T-helper 17 cell (primary cell): ENCODE measurements at places on chromosomes 7 and 10. TPM values are rescaled to one million over a fixed set of nuclear protein-coding genes. Genes with fewer than 3 reads are reported as not detected.

DNA sequence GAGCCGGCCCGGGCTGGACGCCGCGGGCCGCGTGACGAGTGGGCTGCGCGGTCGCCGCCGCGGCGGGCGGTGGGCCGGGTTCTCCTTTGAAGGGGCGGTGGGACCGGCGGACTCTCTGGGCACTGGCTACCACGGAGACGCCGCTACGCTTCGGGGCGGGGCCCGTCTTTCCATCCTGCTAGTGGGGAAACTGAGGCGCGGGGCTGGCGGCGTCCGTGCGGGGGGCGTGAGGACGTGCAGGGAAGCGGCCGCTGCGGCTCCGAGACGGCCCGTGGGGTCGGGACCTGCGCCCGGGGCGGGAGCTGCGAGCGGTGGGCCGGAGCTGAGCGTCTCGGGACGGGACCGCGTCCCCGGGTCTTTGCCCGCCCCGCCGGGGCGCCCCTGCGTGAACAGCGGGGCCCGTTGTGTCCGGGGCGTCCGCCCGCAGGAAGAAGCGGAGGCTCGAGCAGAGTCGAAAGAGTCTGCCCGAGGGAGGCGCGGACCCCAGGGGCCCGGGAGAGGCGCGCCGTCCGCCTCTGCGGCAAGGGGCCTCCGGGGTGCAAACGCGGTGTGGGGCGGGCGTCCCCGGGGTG, 548 bp upstream of the BNIP3 start:
- H3K36me3 ChIP-seq: no peaks in the 10 kb centered on the region
- peak overlapping the region; percentile 89 for H3K4me3 ChIP-seq
- H3K27ac ChIP-seq: no peak overlapping the region
- peaks cover 7% of the 10 kb centered on the region for H3K27me3 ChIP-seq

Gene KIAA1217
- 0.85 TPM for total RNA-seq

GRCh38 chr10:73859784-73860491, 14.4 kb downstream of the CAMK2G start:
- peak overlapping the region; percentile 87 for H3K27ac ChIP-seq
- no peak for DNase-seq
- H3K4me1 ChIP-seq: peaks cover 46% of the 10 kb centered on the region
- peak overlapping the region; percentile 64 for H3K4me3 ChIP-seq
- no peaks in the 10 kb centered on the region for H3K27me3 ChIP-seq

- H3K4me3 ChIP-seq: no peak overlapping the region
- no peaks in the 10 kb centered on the region for H3K27me3 ChIP-seq
- H3K36me3 ChIP-seq: no peaks in the 10 kb centered on the region
- H3K27ac ChIP-seq: no peak overlapping the region
Measured at GRCh38 chr10:113175756-113176651, 226.0 kb downstream of the TCF7L2 start.

Gene ACBD7
- not detected for total RNA-seq

Gene SNX13
- total RNA-seq: 29.2 TPM

DNA sequence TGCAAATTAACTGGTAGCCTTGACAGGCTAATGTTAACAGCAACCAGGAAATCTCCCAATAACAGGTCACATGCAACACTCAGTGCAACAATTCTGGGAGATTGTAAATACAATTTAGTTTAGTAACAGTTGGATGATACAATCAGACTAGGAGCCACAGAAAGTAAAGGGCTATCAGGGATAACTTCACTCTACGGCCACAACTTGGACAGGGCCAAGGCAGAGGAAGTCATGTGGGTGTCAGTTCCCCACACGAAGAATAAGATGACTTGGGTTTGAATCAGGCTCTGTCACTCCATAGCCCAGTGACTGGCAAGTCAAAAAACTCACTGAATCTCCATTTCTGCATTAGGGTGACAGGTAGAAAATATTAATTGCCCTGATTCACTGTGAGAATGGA, 217.3 kb upstream of the CCDC6 start:
- peaks cover 2% of the 10 kb centered on the region for H3K36me3 ChIP-seq
- H3K4me1 ChIP-seq: peaks cover 6% of the 10 kb centered on the region
- no peak for DNase-seq

- peaks cover 52% of the 10 kb centered on the region for H3K4me1 ChIP-seq
- peak overlapping the region; percentile 90 for H3K4me3 ChIP-seq
- no peak for DNase-seq
Measured at GRCh38 chr10:89001024-89001728, 10.6 kb downstream of the FAS start.

GRCh38 chr10:44926751-44927351, 15.7 kb downstream of the TMEM72 start:
- DNase-seq: no peak
- H3K27ac ChIP-seq: no peak overlapping the region
- H3K4me3 ChIP-seq: no peak overlapping the region
- H3K27me3 ChIP-seq: peaks cover 22% of the 10 kb centered on the region

- H3K27me3 ChIP-seq: no peaks in the 10 kb centered on the region
- H3K27ac ChIP-seq: peak overlapping the region; percentile 90
- H3K4me3 ChIP-seq: peak overlapping the region; percentile 61
- no peaks in the 10 kb centered on the region for H3K36me3 ChIP-seq
- peaks cover 30% of the 10 kb centered on the region for H3K4me1 ChIP-seq
Measured at GRCh38 chr7:144812379-144813283, 23.2 kb downstream of the TPK1 start.

- peaks cover 10% of the 10 kb centered on the region for H3K36me3 ChIP-seq
- H3K27ac ChIP-seq: no peak overlapping the region
- H3K4me3 ChIP-seq: no peak overlapping the region
- H3K4me1 ChIP-seq: peaks cover 5% of the 10 kb centered on the region
- H3K27me3 ChIP-seq: no peaks in the 10 kb centered on the region
Measured at GRCh38 chr7:88200789-88201188, 19.0 kb downstream of the SRI start.

DNA sequence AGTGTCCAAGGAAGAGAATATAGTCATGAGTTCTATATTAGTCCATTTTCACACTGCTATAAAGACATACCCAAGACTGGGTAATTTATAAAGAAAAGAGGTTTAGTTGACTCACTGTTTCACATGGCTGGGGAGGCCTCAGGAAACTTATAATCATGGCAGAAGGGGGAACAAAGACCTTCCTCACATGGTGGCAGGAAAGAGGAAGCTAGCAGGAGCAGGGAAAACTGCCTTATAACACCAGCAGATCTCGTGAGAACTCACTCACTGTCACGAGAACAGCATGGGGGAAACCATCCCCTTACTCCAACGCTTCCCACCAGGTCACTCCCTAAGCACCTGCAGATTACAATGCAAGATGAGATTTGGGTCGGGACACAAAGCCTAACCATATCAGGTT, 139.0 kb upstream of the ZNF438 start:
- peaks cover 9% of the 10 kb centered on the region for H3K27me3 ChIP-seq
- H3K27ac ChIP-seq: no peak overlapping the region
- DNase-seq: no peak
- H3K4me3 ChIP-seq: no peak overlapping the region

DNA sequence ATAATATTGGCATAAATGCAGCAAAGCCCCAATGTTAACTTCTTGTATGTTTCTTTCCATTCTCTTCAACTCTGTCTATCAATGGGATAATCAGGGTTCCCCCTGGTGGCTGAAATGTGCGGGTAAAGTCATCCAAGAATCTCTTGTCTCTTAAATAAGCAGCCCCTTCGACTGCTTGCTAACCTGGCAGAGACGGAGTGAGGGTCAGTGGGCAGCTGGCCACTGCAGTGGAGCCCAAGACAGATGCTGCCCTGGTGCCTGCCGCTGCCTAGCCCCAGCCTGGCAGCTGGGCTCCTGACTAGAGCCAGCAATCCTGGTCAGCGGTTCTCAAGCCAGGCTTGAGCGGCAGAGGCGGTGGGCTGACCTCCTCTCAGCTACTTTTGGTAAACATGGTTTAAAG, 248.9 kb downstream of the COBL start:
- H3K27me3 ChIP-seq: peaks cover 5% of the 10 kb centered on the region
- H3K27ac ChIP-seq: no peak overlapping the region
- no peak overlapping the region for H3K4me3 ChIP-seq
- peaks cover 5% of the 10 kb centered on the region for H3K4me1 ChIP-seq
- DNase-seq: no peak

Gene ZNRF2
- total RNA-seq: 31.6 TPM

DNA sequence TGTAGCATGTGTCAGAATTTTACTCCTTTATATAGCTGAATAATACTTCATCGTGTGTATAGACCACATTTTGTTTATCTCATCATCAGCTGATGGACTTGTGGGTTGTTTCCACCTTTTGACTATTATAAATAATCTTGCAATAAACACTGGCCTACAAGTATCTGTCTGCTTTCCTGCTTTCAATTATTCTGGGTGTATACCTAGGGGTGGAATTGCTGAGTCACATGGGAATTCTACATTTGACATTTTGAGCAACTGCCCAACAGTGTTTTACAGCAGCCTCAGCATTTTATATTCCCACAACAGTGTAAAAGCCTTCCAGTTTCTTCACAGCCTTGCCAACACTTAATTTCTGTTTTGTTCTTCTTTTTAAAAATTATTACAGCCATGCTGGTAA, 200.3 kb upstream of the PRSS1 start:
- H3K27ac ChIP-seq: no peak overlapping the region
- no peaks in the 10 kb centered on the region for H3K4me1 ChIP-seq
- H3K27me3 ChIP-seq: no peaks in the 10 kb centered on the region
- no peaks in the 10 kb centered on the region for H3K36me3 ChIP-seq
- no peak for DNase-seq
- H3K4me3 ChIP-seq: no peak overlapping the region

Gene PNLIPRP1
- not detected for total RNA-seq

DNA sequence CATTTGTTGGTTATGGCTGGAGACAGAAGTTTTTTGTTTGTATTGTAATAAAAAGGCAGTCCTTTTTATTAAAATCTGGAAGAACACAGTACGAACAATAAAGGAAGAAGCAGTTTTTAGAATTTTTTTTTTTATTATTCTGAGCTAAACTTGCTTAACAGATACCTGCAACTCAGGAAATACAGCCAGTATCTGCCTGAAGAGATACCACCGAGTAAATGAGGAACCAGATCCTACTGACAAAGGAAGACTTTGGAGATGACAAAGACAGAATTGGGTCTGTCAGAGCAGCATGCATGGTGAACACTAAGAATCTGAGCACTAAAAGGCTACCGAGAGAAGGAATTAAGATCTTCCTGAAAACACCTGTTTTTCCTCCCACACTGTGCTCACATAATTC, 1335.9 kb upstream of the SORCS1 start:
- no peaks in the 10 kb centered on the region for H3K4me1 ChIP-seq
- no peak overlapping the region for H3K4me3 ChIP-seq
- no peaks in the 10 kb centered on the region for H3K27me3 ChIP-seq
- H3K27ac ChIP-seq: no peak overlapping the region
- H3K36me3 ChIP-seq: no peaks in the 10 kb centered on the region

GRCh38 chr10:132535065-132535651, 2.4 kb upstream of the INPP5A start:
- H3K4me1 ChIP-seq: peaks cover 30% of the 10 kb centered on the region
- no peak overlapping the region for H3K4me3 ChIP-seq
- DNase-seq: no peak
- H3K36me3 ChIP-seq: no peaks in the 10 kb centered on the region
- H3K27me3 ChIP-seq: peaks cover 16% of the 10 kb centered on the region
- no peak overlapping the region for H3K27ac ChIP-seq

- H3K27me3 ChIP-seq: peaks cover 6% of the 10 kb centered on the region
- H3K4me3 ChIP-seq: no peak overlapping the region
- no peaks in the 10 kb centered on the region for H3K4me1 ChIP-seq
Measured at GRCh38 chr10:52221923-52222322, 92.2 kb upstream of the DKK1 start.

DNA sequence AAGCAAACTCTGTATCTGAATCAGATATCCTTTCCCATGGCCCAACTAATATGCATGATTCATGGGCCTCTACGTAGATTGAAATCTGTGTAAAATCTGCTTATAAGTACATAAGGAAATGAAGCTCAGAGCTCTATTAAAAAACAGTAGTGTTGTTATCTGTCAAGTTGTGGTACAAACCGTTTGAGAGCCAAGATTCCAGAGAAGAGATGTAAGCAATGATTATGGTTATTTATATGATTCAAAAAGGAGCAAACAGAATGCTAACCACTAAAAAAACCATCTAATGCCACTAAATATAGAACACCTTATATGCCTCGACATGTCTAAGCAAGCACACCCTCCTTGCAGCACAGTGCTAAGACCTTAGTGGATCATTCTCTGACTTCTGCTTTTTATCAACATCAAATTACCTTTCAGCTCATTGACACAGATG, 26.6 kb downstream of the RPP38 start:
- peaks cover 16% of the 10 kb centered on the region for H3K4me1 ChIP-seq
- H3K36me3 ChIP-seq: peaks cover 12% of the 10 kb centered on the region
- peak overlapping the region; percentile 55 for H3K4me3 ChIP-seq
- DNase-seq: no peak
- no peaks in the 10 kb centered on the region for H3K27me3 ChIP-seq
- H3K27ac ChIP-seq: peak overlapping the region; percentile 83

DNA sequence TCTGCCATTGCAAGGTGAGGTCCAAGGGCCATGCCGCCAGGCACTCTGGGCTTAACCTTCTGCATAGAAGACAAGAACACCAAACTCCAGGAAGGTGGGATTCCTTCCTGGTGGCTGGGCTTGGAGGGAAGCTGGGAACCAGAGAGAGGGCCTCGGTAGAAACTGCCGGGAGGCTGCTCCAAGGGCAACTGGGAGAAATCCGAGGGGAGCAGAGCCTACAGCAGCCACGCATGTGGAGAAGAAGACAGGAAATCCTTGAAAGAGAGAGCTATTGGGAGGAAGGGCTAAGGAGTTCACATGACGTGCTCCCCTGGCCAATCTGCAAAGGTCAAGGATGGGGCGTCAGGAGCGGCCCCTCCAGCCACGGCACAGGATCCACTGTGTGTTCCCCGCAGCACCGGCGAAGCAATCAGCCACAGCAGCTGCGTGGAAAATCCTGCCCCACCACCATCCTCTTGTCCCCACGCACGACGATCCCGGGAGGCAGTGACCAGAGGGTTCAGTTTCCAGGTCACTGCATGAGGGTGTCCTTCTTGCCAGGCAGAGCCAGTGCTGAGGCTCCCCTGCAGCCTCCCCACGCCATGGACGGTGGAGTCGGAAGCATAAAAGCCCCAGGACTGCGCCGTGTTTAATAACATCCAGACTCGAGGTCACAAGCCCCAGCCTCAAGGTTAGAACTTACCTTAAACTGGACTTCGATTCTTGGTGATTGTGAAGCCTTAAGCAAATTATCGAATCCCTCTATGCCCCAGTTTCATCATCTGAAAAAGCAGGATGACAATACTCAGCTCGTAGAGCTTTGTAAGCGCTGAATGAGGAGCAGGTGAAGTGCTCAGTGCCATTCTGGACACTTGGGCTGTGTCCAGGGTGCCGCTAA, 8.6 kb upstream of the PPP2R2D start:
- no peak for DNase-seq
- H3K27me3 ChIP-seq: no peaks in the 10 kb centered on the region
- H3K4me3 ChIP-seq: no peak overlapping the region
- H3K4me1 ChIP-seq: peaks cover 2% of the 10 kb centered on the region
- H3K36me3 ChIP-seq: peaks cover 2% of the 10 kb centered on the region
- H3K27ac ChIP-seq: no peak overlapping the region

DNA sequence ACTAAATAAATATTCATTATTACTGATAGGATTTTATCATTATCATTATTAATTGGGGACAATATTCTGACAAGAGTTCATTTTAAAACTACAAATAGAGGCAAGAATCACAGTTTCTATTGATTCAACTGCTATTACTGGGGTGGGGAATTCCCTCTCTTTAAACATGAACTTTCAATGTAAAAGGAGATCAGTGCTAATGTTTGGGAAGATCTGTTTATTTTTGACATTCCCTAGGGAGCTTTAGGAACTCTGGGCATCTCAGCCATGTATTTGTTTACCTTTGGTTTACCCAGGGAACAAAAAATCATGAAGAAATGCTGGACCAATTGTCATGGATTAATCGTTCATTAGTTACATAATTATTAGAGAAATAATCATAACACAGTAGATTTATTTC, 443.2 kb upstream of the AKR1E2 start:
- H3K4me3 ChIP-seq: no peak overlapping the region
- DNase-seq: no peak
- H3K27ac ChIP-seq: no peak overlapping the region
- no peaks in the 10 kb centered on the region for H3K4me1 ChIP-seq

Gene MGAM2
- not detected for total RNA-seq
